ENCODE measurements at places on chromosomes 3 and 15.
A peak's percentile ranks its signal among the peaks of the same experiment; 100 is the strongest.

GRCh38 chr15:29205186-29205585 lies 64.4 kb downstream of the NSMCE3 start:
- no peak overlapping the region for H3K27ac ChIP-seq
- no peak for DNase-seq
- no peaks in the 10 kb centered on the region for H3K27me3 ChIP-seq
- H3K4me1 ChIP-seq, result peaks cover 8% of the 10 kb centered on the region

DNA sequence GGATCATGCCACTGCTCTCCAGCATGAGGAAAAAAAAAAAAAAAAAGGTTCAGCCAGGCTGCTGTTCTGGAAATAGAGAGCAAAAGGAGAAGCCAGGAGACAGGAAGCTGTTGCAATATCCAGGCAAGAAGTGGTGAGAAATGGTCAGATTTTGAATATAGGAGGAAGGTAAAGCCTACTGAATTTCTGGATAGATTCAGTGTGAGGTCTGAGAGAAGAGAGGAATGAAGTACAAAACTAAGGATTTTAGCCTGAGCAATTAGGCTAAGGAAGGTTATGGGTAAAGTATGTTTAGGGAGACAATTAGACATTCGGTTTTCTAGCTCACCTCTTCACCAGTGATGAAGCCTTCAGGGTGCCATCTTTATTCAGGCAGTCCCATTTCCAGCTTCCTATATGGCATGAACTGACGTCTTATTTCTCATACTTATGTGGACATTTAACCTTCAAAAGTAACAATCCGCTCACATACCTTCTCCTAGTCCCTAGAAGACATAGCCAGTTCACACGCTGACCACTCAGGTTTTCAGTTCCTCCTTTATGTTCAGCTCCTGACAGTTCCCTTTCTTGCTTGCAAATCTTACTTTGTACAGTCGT lies 57.2 kb downstream of the KIF9 start:
- H3K4me1 ChIP-seq, result no peaks in the 10 kb centered on the region
- no peaks in the 10 kb centered on the region for H3K27me3 ChIP-seq
- no peak overlapping the region for H3K4me3 ChIP-seq
- no peak overlapping the region for H3K27ac ChIP-seq

DNA sequence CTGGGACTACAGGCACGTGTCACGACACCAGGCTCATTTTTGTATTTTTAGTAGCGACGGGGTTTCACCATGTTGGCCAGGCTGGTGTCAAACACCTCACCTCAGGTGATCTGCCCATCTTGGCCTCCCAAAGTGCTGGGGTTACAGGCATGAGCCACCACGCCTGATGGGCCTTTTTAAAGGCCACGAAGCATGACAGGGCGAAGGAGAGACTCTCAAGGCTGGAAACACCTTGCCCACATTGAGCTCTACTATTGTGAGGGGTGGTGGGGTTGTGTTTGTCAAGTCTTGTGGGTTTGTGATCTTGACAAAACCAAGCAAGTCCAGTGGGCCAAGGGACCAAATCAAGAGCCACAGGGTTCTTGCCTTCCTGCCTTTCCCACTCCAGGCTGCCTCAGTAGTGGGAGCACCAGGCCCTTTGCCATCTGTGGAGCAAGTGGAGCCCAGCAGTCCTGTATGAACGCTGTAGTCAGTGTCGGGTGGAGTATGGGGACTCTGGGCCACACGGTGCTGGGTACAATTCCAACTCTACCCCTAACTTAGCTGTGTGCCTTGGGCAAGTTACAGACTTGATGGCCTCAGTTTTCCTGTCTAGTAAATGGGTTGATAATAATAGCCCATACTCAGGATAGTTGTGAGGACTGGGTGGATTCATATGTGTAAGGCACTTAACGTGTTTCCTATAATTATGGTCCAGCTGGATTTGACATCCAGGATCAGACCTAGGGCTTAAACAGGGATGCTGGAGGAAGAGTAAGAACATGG lies 33.3 kb downstream of the EDEM1 start:
- H3K4me3 ChIP-seq, result no peak overlapping the region
- H3K27me3 ChIP-seq, result no peaks in the 10 kb centered on the region
- H3K36me3 ChIP-seq, result peaks cover 19% of the 10 kb centered on the region
- peaks cover 13% of the 10 kb centered on the region for H3K4me1 ChIP-seq
- H3K27ac ChIP-seq, result no peak overlapping the region

- no peak overlapping the region for H3K4me3 ChIP-seq
- H3K27ac ChIP-seq, result no peak overlapping the region
- no peak for DNase-seq
- H3K36me3 ChIP-seq, result no peaks in the 10 kb centered on the region
Measured at GRCh38 chr3:108297647-108298046, 1.3 kb downstream of the HHLA2 start.

DNA sequence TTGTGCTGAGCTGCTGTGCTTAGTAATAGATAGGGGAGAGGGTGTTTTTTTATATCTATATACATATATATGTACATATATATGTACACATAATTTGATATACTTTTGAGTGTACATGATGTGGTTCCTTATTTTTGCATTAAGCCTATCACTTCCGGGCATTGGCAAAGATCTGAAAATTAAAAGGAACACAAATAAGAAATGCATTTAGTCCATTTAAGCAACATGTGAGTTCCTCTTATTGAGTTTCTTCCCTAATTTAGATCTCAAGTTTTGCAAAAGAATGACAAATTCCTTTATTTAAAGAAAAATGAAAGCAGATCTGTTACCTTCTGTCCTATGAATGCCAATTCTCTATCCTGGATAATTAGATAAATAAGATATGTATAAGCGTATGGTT lies 435.1 kb downstream of the LPP start:
- H3K27me3 ChIP-seq, result no peaks in the 10 kb centered on the region
- DNase-seq, result no peak
- H3K36me3 ChIP-seq, result no peaks in the 10 kb centered on the region
- no peak overlapping the region for H3K27ac ChIP-seq
- no peaks in the 10 kb centered on the region for H3K4me1 ChIP-seq
- H3K4me3 ChIP-seq, result no peak overlapping the region

DNA sequence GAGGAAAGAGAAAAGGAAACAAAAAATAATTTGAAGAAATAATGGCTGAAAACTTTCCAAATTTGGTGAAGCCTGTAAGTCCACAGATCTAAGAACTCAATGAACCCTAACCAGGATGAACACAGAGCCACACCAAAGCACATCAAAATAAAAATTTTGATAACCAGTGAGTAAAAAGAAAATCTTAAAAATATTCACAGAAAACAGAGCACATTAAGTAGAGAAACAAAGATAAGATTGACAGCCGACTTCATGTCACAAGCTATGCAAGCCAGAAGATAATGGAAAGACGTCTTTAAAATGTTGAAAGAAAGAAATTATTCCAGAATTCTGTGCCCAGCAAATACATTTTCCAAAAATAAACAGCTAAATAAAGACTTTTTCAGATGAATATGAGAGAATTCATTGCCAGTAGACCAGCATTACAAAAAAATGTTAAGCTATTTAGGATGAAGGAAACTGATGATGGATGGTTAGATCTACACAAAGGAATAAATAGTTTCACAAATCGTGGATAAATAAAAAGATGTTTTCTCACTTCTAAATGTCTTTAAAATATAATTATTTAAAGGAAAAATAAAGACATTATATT lies 140.2 kb upstream of the SKOR1 start:
- H3K36me3 ChIP-seq, result no peaks in the 10 kb centered on the region
- no peaks in the 10 kb centered on the region for H3K4me1 ChIP-seq
- no peaks in the 10 kb centered on the region for H3K27me3 ChIP-seq
- H3K27ac ChIP-seq, result no peak overlapping the region
- no peak overlapping the region for H3K4me3 ChIP-seq

- H3K4me1 ChIP-seq, result peaks cover 8% of the 10 kb centered on the region
- H3K36me3 ChIP-seq, result peaks cover 20% of the 10 kb centered on the region
- no peaks in the 10 kb centered on the region for H3K27me3 ChIP-seq
- H3K4me3 ChIP-seq, result no peak overlapping the region
- no peak overlapping the region for H3K27ac ChIP-seq
Measured at GRCh38 chr3:8624612-8625011, 20.0 kb downstream of the SSUH2 start.

DNA sequence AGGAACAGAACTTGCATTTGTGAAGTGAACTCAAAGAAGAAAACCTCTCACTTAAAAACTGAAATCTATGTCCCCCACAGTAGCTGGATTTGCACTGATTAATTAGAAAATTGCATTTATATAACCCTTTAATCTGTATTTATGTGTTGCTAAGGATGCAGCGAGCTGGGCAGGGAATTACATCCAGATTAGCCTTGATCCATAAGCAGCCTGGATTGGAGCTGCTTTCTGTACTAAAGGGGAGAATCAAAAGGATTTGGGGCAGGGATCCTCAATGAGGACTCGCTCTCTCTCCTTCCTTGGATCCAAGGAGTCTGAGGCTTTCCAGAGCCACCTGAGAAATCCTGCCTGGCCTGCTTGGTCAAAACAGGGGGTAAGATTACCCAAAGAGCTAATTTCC lies 125.9 kb downstream of the TLE3 start:
- DNase-seq, result no peak
- no peaks in the 10 kb centered on the region for H3K36me3 ChIP-seq
- peaks cover 14% of the 10 kb centered on the region for H3K27me3 ChIP-seq
- no peak overlapping the region for H3K4me3 ChIP-seq
- H3K4me1 ChIP-seq, result no peaks in the 10 kb centered on the region

GRCh38 chr3:130827486-130827885 lies 66.4 kb upstream of the ATP2C1 start:
- H3K4me1 ChIP-seq, result no peaks in the 10 kb centered on the region
- DNase-seq, result no peak
- no peaks in the 10 kb centered on the region for H3K36me3 ChIP-seq
- no peak overlapping the region for H3K4me3 ChIP-seq
- H3K27ac ChIP-seq, result no peak overlapping the region
- no peaks in the 10 kb centered on the region for H3K27me3 ChIP-seq

DNA sequence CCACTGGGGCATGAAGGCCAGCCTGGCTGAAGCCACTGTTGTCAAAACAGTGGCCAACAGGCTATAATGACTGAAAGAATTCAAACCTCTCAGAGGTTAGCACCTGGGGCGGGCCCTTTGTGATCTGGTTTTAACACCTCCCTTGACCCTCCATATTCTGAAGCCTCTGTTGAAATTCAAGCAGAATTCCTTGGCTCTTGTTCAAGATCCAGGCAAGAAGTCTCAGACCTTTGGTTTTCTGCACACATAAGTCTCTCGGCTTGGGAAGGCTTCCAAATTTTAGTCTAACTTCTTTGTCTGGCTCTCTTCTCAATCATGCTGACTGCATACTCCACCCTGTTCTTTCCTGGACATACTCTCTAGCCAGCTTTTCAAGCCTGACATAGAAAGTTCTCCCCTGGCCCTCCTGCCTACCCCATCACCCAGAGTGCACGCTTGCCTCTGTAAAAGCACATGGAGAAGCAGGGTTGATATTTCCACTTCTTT lies 144.5 kb downstream of the PDZRN3 start:
- no peaks in the 10 kb centered on the region for H3K27me3 ChIP-seq
- H3K4me3 ChIP-seq, result no peak overlapping the region
- peaks cover 4% of the 10 kb centered on the region for H3K36me3 ChIP-seq
- H3K4me1 ChIP-seq, result peaks cover 15% of the 10 kb centered on the region
- DNase-seq, result no peak

- peaks cover 9% of the 10 kb centered on the region for H3K4me1 ChIP-seq
- H3K27ac ChIP-seq, result no peak overlapping the region
- peaks cover 18% of the 10 kb centered on the region for H3K36me3 ChIP-seq
- peak; percentile 86 for DNase-seq
Measured at GRCh38 chr3:46558184-46559043, 7.7 kb downstream of the LRRC2 start.

- no peak overlapping the region for H3K27ac ChIP-seq
- no peaks in the 10 kb centered on the region for H3K4me1 ChIP-seq
- H3K4me3 ChIP-seq, result no peak overlapping the region
- no peaks in the 10 kb centered on the region for H3K36me3 ChIP-seq
- no peak for DNase-seq
- H3K27me3 ChIP-seq, result no peaks in the 10 kb centered on the region
Measured at GRCh38 chr3:13536832-13537231, 12.1 kb upstream of the FBLN2 start.

DNA sequence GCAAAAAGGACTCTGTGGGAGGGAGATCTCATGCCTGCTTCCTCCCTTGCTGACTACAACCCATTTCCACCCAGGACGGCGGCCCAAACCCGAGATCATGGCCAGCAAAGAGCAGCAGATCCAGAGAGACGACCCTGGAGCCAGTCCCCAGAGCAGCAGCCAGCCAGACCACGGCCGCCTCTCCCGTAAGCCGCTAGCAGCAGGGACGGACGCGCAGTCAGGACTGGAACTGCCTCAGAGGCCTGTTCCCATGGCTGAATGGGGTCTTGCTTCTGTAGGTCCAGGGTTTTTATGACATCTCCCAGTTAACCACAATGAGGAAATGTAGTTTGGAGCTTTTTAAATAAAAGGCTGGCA lies 67.2 kb downstream of the BOC start:
- H3K4me3 ChIP-seq, result no peak overlapping the region
- H3K27ac ChIP-seq, result peak overlapping the region; percentile 30
- H3K27me3 ChIP-seq, result peaks cover 7% of the 10 kb centered on the region
- H3K36me3 ChIP-seq, result no peaks in the 10 kb centered on the region
- peaks cover 4% of the 10 kb centered on the region for H3K4me1 ChIP-seq

GRCh38 chr3:7194071-7194835 lies 333.3 kb downstream of the GRM7 start:
- DNase-seq, result no peak
- H3K4me1 ChIP-seq, result no peaks in the 10 kb centered on the region
- H3K27me3 ChIP-seq, result no peaks in the 10 kb centered on the region
- H3K4me3 ChIP-seq, result no peak overlapping the region
- H3K27ac ChIP-seq, result no peak overlapping the region
- no peaks in the 10 kb centered on the region for H3K36me3 ChIP-seq

DNA sequence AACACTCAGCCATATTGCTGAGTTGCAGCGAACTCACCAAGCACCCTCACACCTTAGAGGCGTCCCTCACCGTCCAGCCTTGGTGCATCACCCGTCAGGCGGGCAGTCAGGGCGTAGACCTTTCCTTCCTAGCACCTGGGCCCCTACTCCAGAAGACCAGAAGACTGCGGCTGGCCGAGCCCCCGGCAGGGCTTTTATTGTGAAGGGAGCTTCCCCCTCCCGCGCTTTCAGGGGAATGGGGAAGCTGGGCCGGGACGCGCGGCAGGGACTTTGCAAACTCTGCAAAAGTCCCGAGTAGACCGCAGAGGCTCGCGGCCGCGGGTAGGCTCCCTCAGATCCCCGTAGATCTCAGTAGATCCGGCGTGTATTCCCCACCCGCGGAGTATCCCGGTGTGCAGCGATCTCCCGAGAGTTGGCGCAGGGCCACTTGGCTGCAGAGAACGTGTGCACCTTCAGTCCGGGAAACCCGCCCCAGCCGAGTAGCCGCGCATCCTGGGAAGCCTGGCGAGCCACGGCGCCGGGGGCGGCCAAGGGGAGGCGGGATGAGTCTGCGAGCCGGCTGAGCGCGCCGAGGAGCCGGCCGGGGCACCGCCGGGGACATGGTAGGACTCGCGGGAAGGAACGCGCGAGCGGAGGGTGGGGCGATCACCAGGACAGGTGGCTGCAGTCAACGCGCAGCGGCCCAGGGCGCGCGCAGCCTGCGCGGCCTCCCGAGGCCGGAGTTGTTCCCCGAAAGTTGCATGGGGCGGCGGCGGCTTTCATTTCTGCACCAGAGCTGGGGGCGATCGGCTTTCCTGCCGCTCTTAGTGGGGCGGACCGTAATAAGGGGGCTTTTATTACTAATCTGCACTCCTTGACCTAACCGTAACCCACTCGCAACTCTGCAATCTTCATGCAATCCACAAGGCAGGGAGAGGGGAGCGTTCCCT lies at the start of gene GASK1A:
Gene GASK1A, plus strand, starts transcription at position 268 of the 929 bp plus-strand sequence. Its CDS starts 332 bp downstream, at position 600.
- peak within 1 kb of the TSS; percentile 83 for H3K4me3 ChIP-seq
- H3K4me1 ChIP-seq, result peaks cover 24% of the 10 kb centered on the region
- H3K27ac ChIP-seq, result no peak within 1 kb of the TSS
- DNase-seq, result peak; percentile 90
- H3K27me3 ChIP-seq, result peaks cover 22% of the 10 kb centered on the region
